Stimulated activated CD4-positive, alpha-beta T cell treated with anti-CD3 and anti-CD28 coated beads, Interleukin-12 subunit alpha, Interleukin-12 subunit beta, amount 100 ng/mL, for 24 hours (primary cell): ENCODE measurements at places on chromosomes 7 and 10.

DNA sequence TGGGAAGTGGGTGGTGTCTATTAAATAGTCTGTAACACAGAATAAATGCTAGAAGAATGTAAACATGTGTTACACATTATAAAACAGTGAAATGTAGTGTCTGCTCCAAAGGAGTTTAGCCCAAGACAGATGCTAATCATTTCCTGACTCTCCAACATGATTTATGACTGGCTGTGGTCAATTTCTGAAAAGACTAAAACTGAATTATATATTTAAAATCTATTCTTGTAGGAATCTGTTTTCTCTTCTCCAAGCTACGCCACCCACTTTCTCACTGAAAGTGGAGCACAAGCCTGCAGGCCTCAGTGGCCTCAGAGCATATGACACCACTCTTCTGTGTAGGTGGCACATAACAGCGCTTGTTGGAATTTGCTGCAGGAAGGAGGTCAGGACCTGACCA, 44.4 kb downstream of the CTTNBP2 start:
- DNase-seq, result no peak

DNA sequence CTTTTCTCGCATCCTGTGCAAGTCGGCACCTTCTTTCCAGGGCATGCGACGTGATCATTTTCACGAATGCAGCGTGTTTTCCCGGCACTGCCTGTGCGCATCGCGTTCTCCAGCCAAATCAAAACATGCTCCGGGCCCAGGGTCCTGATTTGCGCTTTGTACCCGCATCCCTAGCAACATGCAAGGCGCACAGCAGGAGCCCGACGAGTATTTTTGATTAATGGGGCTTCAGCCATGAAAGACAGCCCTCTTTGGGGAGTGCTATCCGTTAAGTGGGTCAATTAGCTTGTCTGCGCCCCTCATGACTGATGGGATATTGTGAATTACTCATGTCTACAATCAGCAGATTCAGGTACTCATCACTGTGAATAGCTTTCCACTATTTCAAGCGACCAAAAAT, 243.3 kb upstream of the RNF32 start:
- DNase-seq, result no peak

GRCh38 chr7:54788664-54789063, 29.7 kb upstream of the SEC61G start:
- DNase-seq, result no peak

- no peak for DNase-seq
These were observed 5.1 kb downstream of the STK31 start for GRCh38 chr7:23715099-23715498.

GRCh38 chr7:50197549-50197948, 104.5 kb upstream of the ZPBP start:
- peak; percentile 68 for DNase-seq

- no peak for DNase-seq
These were observed 129.2 kb downstream of the KCND2 start for GRCh38 chr7:120402079-120402767.

DNA sequence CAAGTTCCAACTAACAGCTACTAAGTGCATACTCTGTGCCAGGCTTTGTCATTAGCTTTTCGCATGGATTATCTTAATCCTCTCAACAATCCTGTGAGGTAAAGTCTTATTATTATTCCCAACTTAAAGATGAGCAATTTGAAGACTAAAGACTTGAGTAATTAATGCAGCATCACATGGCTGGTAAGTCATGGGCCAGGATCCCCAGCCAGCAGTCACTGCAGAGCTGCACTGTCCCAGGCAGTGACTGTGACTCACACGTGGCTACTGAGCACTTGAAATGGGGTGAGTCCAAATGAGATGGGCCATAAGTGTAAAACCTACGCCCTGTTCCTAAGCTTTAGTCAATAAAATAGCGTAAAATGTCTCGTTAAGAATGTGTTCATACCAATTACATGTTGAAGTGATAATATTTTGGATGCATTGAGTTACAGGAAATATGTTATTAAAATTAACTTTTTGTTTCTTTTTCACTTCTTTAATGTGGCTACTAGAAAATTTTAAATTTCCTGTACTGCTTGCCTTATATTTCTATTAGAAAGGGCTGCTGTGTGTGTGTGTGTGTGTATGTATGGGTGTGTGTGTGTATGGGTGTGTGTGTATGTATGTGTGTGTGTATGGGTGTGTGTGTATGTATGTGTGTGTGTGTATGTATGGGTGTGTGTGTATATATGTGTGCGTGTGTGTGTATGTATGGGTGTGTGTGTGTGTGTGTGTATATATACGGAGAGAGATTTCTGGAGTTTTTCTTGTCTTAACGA, 756.3 kb downstream of the AUTS2 start:
- no peak for DNase-seq

DNA sequence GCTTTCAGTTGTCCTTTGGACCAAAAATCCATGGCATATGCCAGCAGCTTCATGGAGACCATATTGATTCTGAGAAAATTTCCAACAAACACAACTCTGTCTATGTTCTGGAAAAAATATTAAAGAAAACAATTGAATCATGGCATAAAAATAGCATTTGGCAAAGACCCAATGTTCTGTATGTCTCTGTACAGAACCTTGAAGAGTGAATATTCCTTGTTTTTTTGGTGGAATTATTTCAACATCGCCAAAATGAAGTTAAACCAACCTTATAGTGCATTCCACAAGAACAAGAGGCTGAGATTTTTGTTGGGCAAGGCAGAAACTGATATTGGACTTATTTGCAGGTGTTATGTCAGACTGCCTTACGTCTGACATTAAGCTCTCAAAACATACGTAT, 53.3 kb upstream of the SLC16A12 start:
- no peak for DNase-seq

GRCh38 chr10:6148251-6148701, 54.5 kb upstream of the PFKFB3 start:
- DNase-seq, result no peak

DNA sequence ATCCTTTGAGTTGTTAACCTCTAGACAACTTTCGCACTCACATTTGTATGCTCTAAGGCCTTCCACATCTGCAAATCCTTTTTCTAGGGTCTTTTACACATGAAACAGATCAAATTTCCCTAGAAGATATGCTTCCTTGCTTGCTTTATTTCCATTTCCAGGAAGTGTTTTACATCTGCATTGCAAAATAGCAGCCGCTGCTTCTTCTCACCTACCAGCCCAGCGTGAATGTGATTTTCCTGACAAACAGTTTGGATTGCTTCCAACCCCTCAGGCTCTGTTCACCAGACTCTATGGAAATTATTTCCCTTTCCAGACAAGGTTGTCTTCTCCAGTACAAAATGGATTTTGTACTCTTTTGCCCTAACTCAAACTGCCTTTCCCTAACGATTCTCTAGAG, 50.9 kb upstream of the PAPSS2 start:
- no peak for DNase-seq

DNA sequence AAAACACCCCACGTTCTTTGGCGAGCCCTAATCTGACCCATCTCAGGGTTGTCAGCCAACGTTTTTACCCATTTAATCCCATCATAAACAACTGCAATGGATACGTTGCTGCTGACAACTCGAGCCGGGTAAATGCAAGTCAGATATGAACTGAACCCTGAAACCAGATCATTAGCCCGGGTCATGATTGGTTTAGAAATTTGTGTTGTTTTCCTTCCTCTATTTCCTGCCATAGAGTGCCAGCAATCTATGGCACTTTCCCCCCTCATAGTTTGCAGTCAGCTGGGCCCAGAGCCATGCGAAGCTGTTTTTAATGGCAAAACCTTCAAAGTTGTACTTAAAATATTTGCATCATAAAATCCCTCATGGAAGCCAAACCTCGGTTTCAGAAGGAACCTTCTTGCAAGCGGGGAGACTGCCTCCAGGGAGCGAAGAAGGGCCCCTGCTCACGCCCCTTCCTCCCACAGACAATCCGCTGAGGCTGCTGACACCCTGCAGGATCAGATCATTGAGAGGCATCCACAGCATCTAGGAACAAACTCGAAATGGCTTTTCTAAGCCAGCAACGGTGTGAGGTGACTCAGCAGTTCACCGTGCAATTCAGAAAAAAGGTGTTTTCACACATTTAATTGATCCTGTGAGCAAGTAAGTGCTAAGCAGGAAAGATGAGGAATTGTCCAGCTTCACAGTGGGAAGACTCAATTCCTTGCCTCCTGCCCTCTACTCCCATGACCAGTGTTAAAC, 710.1 kb downstream of the PARD3 start:
- DNase-seq, result no peak

DNA sequence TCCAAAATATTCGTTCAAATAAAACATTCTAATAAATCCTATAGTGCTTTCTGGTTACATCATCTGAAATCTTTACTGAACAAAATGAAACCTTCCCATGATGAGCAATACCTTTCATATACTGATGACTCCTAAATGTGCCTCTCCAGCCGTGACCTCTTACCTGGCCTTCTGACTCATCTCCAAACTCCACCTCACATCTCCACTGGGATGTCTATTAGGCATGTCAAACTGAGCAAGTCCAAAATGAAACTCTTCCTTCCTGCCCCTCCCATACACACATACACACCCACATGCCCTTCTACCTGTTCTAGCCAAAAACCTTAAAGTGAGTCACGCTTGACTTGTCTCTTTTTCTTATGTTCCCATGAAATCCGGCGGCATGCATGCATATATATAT, 22.9 kb downstream of the GSAP start:
- peak; percentile 41 for DNase-seq

- DNase-seq, result no peak
These were observed 966.4 kb downstream of the GRM8 start for GRCh38 chr7:126286317-126286716.

DNA sequence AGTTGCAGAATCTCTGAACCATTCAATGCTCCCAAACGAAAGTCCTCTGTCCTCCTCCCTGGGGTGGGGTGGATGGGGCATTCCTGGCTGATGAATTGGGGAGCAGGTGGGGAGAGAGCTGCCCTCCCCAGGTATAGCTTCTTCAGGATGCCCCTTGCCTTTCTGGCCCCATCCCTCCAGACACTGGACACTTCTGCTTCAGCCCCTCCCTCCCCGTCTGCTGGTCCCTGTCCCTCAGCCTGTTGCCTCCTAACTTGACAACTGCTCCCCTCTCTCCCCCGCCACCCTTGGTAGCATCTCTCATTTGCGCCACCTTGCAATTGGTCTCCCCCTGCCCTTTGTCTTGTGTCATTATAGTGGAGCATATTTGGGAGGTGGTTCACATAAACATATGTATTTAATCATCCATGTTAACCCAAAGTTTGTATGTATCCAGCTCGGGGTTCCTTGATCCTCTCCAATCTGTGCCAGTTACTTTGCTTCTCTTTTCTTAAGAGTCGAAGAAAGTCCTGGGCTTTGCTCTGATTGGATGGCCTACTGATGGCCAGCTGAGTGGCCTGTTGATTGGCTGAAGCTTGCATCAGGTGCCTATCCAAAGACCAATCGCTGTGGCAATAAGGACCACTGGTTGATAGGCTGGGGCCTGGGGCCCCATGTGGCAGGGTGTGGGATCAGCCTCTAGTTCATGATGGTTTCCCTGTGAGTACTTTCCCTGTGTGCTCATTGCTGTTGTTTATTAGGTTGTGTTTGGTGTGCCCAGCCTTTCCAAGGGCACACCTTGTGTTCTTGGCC, 4.0 kb upstream of the GCK start:
- DNase-seq, result no peak

DNA sequence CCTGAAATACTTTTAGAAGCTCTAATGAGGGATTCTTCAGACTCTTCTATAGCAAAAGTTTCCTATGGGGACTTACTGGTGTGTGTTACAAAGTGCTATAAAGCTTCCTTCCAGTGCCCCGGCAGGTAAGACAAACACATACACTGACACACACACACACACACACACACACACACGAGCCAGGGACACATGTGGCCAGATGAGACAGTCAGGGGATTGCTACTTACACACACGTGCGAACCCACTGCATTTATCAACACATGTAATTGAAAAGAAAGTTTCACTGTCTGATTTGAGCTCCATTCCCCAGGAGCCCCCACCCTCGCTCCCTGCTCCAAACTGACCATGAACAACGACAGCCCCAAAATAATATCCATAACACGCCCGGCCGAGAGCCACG, 119.8 kb downstream of the PRPF18 start:
- DNase-seq, result no peak

- DNase-seq, result no peak
These were observed 141.3 kb upstream of the ZMIZ1 start for GRCh38 chr10:78927257-78927995.

- no peak for DNase-seq
These were observed at the start of gene SH2D4B for GRCh38 chr10:80537736-80538480. Gene SH2D4B, plus strand, starts transcription at chr10:80537902. Its CDS starts 430 bp downstream, at chr10:80538332.

DNA sequence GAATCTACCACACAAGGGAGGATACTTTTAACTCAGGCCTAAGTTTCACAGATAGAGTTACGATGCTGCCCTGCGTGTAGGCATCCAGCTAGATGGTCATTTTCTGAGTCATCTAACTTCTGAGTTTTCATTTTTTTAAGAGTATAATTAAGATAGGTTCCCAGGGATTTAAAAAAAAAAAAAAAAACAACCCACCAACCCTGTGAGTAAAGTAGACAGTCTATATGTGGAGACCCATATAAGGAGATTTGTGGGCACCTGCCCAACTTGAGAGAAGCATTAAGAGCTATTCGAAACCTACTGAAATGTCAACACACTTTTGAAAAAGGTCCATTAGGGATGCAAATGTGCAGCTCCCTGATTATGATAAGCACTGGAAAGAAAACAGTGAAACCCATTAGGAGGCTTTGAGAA, 257.3 kb downstream of the TRIL start:
- DNase-seq, result no peak

DNA sequence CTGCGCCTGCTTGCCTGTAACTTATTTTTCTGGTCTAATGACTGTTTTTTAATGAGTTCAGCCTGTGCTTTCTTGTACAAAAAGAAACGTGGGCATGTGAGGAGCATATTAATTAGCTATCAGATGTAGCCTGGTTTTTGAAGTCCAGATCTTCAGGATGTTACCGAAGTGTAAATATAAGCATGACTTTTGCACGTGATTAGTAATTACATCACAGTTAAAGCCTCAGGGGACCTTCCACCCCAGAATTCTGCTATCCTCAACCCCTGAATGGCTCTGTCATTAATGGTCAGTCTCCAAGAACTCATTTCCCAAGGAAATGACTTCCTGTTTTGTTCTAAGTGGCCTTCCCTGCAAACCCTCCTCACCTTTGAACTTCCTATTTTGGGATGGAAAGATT, 2.1 kb upstream of the PRXL2A start:
- DNase-seq, result no peak

DNA sequence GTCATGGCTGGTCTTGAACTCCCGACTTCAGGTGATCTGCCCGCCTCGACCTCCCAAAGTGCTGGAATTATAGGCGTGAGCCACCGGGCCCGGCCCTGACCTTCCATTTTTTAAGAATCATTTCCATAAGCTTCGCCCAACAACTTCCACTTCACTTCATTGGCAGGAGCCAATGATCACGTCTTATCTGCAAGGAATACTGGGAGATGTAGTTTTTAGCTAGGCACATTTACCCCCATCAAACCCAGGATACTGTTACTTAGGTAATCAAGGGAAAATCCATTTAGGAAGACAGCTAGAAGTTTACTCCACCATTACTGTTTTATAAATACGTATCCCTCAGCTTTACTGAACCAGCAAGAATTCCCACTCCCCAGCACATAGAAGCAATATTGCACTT, 3.4 kb upstream of the CDK13 start:
- DNase-seq, result no peak

DNA sequence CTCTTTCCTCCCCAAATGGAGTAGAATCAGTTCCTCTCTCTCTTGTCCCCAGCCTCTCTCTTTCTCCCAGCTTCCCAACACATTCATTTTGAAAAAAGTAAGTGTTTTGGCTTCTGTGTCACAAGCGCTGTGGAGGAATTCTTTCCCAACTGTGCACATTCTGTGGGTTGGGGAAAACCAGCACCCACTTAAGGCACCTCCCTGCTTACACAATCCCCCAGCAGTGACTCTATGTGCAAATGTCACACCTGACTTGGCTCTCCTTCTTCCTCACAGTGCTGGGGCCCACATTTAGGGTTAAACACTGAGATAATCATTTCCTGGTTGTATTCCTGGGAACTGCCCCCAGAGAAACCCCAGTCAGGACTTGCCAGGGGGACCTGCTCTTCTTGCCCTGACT, 358.1 kb upstream of the ZNF32 start:
- no peak for DNase-seq
